ENCODE measurements at places on chromosomes 4 and X.

GRCh38 chrX:5829469-5829868 is 399.2 kb downstream of the NLGN4X start:
- no peak for DNase-seq

DNA sequence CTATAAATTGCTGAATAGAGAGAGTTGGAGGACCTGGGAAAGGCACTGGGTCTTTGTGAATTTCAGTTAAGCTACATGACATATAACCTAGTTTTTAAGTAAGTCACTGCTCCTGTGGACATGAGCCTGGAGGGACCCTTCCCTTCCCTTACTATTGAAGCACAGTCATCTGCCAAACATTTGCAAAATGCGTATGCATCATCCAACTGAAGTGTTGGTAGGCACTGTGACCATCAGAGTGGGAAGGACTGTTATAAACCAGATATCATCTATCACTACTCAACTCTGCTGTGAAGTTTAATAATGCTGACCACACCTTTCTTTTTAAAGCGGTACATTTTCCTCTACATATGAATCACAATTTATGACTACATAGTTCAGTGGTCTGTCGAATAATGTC is 5.2 kb downstream of the GABRA3 start:
- no peak for DNase-seq

GRCh38 chr4:123699880-123700771 is 303.5 kb downstream of the SPRY1 start:
- DNase-seq = no peak

DNA sequence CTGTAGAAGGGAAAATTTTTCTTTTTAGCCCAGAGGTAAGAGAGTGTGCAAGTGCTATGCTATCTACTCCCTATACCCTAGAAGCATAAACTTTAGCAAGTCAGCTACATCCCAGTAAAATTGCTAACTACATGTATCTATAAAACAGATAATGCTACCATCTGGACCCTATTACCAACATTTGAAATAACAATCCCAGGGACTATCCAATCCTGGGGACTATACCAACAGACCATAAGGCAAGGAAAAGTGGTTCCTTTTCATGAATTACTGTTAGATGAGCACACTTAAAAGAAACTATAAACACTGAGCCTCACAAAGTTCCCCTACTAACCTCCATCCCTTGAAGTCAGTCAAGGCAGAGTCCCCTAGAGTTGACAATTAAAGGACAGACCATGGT is 213.6 kb upstream of the VEGFC start:
- no peak for DNase-seq

DNA sequence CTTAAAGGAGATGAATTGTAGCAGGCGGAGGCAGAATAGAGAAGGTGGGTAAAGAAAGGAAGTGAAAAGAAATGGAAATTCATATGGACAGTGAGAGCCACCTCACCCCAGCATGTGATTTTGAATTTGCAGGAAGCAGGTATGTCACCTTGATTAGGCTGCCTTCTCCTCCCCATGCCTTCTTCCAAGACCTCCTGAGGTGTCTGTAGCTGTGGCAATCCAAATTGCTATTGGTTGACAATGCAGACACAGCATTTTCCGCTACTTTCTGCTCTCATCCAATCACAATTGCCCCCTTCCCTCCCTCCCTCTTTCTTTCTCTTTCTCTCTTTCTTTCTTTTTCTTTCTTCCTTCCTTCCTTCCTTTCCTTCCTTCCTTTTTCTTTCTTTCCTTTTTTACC is 38.5 kb downstream of the RAB33B start:
- DNase-seq = no peak

DNA sequence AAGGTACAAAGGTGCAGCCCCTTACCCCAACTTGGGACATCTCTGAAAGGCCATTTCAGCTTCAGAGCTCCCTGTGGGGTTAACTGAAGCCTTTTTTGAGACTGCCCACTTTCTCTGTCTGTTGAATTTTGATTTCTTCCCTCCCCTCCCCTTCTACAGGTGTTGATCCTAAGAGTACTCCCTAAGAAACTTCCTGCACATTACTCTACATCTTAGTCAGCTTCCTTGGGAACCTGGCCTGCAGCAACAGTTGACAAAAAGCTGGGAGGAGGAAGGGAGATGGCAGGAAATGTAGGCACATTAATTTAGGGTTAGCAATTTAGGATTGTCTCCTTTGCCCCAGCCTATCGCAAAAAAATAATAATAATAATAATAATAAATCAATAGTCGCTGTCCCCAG is 1.2 kb upstream of the IDS start:
- DNase-seq = no peak

DNA sequence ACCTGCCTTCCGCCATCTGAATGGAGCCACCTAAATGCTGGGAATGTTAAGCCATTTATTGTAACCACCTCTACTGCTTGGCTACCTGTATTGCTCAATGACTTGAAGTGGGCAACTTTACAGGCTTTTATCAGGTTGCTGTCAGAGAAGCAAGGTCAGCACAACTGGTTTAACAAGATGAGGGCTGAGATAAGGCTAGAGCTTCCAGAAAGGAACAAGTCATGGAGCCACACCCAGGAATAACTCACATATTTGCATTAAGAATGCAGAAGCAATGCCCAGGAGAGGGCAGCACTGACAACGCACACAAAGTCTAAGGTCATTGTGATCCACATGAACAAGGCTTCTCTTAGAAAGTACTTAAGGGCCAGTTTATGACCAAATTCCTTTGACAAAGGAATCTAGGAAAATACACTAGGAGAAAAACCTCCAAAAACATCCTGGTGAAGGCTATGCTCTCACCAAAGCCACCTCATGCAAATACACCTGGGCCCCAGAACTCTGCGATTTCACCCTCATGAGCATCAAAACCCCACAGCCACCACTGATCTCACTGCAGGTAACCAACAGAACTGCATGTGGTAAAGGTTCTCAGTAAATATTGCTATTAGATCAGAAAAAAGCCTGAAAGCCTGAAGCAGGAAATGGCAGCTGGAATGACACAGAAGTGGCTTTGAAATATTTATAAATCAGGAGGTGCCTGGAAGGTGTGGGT is 15.0 kb upstream of the STS start:
- peak; percentile 11 for DNase-seq

DNA sequence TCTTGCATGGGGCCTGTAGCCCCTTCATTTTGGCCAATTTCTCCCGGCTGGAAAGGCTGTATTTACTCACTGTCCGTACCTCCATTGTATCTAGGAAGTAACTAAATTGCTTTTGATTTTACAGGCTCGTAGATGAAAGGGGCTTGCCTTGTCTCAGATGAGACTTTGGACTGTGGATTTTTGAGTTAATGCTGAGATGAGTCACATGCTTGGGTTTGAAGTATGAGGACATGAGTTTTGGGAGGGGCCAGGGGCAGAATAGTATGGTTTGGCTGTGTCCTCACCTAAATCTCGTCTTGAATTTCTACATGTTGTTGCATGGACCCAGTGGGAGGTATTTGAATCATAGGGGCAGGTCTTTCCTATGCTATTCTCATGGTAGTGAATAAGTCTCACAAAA is 407.6 kb upstream of the NDST3 start:
- DNase-seq = no peak

DNA sequence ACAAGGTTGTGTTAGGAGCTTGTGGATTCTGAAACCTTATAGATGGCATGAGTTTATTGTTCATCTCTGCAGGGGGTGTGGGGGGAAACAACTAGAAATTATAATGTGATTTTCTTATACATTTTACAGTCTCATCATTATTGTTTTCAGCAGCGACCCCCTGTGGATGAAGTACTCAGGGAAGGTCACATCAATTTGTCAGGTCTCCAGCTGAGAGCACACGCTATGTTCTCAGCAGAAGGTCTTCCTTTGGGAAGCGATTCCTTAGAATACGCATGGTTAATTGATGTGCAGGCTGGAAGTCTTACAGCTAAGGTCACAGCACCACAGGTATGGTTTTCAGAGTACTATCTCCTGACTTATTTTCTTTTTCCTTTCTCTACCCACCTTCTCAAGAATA is 72.2 kb downstream of the BLTP1 start:
- DNase-seq = no peak

GRCh38 chr4:52555356-52555716 is 103.8 kb downstream of the USP46 start:
- DNase-seq = no peak

DNA sequence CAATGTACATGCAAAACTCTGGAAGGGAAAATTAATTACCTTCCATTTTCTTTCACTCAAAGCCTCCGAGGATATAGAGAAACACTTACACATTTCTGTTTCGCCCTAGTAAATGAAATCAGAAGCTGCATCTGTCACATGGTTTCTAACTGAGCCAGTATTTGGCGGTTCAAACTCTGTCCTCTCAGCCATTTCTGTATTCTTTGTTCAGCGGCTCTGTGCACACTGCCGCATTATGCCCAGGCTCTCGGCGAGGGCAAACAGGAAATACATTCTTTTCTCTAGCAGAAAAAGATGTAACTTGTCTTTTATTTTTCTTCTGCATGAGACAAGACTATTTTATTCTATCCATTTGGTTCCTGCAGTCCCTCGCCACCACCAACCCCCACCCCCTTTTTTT is 71.4 kb upstream of the GPM6B start:
- no peak for DNase-seq

- no peak for DNase-seq
Measured at GRCh38 chrX:152638443-152638904, 779 bp downstream of the GABRQ start.

DNA sequence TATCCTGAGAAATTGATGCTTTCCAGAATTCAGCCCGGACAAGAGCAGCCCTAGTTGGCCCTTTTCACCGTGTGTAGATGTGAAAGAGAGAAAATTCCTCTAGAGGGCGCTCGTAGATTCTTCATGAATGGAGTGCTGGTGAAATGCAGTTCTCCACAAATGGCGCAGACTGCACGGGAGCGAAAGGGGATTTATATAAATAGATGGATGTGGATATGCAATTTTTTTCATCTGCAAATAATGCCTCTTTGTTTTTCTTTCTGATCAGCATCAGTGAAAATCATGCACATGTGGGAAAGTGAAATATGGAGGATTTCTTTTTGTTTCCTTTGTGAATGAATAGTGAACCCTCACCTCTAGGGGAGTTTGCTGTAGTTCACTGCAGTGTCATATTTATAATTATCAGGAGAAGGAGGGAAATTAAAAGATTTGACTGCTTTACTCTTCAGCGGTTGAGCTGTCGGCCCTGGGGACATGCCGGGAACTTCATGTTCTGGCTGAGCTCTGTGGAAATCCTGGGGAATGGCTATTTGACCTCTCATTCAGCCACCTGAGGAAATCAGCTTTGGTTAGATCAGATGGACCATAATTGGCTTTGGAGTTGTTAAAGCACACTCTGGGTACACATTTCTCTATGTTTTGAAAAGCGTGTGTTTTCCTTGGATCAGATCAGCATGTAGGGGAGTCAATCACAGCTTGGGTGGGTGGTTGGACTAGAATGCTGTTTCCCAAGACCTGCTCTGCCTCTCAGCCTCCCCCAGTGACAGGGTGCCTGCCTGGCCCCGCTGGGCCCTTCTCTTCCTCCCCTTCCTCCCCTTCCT is 115.0 kb upstream of the SHISA3 start:
- peak; percentile 69 for DNase-seq

- no peak for DNase-seq
Measured at GRCh38 chr4:185797018-185797417, 15.0 kb downstream of the SORBS2 start.

- no peak for DNase-seq
Measured at GRCh38 chrX:9882669-9883446, 84.3 kb upstream of the CLDN34 start.

- DNase-seq = no peak
Measured at GRCh38 chr4:109942292-109942926, 29.7 kb downstream of the EGF start.

DNA sequence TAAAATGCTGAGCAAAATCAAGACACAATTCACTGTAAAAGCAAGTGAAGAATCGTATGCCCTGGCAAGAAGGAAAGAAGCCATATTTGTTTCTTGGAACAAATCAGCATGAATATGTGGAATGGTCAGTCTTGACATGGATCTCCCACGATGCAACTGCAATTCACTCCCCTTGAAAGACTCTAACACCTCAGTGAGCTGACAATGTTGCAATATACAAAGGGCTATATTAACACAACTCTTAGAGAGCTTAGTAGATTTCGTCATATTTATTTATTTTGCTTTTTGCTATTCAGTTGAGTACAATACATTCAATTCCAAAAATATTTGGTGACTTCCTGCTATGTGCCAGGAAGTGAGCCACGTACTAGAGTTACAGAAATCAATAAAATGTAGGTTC is 14.7 kb downstream of the OR13H1 start:
- DNase-seq = no peak

DNA sequence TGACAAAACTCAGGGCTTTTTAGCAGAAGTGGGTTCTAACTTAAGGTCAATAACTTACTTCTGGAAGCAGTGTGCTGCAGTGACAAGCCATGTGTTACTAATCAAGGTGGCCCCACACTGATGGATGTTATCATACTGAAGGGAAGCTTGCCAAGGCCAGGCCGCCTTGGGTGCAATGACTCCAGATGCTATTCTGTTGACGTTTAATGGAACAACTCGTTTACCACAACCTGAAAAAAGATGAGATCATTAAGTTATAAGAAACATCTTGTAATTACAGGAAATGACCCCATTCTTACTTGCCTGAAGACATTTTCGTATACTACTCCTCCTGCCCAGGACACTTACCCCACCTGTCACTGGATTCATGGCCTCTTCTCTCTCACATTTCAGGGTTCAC is 38.9 kb upstream of the TMPRSS11D start:
- no peak for DNase-seq

GRCh38 chr4:2753436-2753835 is 2.7 kb downstream of the TNIP2 start:
- no peak for DNase-seq

GRCh38 chrX:104662694-104663093 is 96.7 kb downstream of the IL1RAPL2 start:
- DNase-seq = no peak

DNA sequence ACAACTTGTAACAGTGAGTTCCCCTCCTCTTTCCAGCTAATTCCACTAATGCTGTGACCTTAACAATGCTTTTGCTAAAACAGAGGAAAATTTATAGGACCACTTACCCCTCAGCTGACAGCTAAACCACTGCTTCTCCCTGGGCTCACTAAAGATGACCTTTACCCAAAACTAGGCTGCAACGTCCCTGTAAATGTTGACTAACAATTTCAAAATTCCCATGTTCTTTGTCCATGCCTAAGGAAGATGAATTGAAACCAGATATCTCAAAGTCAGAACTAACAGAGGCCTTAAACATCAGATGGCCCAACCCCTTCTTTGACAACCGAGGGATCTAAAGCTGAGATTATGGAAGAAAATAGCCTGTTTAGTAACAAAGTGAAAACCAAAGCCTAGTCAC is 32.5 kb downstream of the AFAP1 start:
- DNase-seq = no peak

- DNase-seq = no peak
Measured at GRCh38 chr4:68724426-68724825, 54.0 kb upstream of the UGT2B15 start.
